H1 (cell line): ENCODE measurements at places on chromosomes 1 and 21.

DNA sequence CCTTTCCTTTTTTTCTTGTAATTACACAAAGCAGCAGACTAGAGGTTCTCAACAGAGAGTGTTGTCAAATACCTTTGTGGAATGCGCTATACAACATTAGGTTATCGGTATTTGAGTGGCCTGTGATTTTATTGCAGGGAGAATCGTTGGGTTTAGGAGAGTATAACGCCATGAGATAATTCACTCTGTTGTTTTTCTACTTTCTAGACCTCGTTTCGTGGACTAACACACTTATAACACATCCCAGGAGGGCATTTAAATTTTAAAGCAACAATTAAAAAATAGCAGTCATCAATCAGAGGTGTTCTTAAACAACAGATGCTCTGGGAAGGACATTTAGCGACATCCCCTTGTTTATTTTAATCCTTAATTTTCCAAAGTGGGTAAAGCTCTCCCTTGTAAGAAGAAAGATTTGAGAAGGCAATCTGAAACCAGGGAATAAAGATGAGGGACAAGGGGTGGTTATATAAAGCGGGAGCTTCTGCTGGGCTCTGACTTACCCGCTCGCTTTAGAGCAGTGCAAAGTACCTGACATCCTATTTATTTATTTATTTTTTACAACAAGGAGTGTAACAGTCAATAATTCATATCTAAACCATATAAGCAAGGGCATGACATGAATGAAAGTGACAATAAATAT lies 4.9 kb downstream of the PBX1 start:
- H3K4me1 ChIP-seq = no peaks in the 10 kb centered on the region
- H3K36me3 ChIP-seq = peaks cover 14% of the 10 kb centered on the region; the same call in 1 of the 2 replicates
- peak overlapping the region; percentile 87 for H3K4me3 ChIP-seq
- H3K27ac ChIP-seq = no peak overlapping the region
- DNase-seq = no peak
- no peaks in the 10 kb centered on the region for H3K27me3 ChIP-seq

DNA sequence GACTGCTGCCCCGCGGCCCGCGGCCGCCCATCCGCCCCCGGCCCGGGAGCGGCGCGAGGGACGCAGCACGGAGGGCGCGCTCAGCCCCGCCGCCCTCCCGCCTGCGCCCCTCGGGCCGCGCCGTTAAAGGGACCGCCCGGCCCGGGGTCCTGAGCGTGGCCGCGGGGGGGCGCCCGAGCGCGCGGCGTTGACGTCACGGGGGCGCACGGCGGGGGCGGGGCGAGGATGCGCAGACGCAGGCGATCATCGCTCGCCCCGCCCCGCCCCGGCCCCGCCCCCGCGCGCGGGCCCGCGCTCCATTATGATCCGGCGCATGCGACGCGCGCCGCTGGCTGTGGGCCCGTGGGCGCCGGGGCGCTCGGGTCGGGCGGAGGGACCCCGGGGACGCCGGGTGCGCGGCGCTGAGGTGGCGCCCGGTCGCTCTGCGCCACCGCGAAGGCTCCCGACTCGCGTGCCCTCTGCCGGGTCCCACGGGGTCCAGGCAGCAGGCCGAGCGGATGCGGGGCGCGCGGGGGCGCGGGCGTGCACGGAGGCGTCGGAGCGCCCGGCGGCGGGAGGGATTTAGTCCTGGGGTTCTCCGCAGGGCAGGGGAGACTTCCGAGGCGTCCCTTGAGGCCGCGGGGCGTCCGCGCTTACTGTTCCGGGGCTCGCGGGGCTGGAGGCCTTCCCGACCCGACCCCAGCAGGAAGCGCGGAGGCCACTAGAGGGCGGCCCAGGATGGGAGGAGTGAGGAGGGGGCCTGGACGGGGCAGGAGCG lies at the start of gene DVL1:
TSS of gene DVL1 (minus strand) at position 163 of the 757 bp plus-strand sequence. CDS start 353 bp downstream, outside the sequence.
- DNase-seq = peak; percentile 85
- peaks cover 37% of the 10 kb centered on the region for H3K4me1 ChIP-seq
- peaks cover 2% of the 10 kb centered on the region; the same call in 1 of the 2 replicates for H3K27me3 ChIP-seq
- H3K36me3 ChIP-seq = no peaks in the 10 kb centered on the region
- H3K4me3 ChIP-seq = peak within 1 kb of the TSS; percentile 75

DNA sequence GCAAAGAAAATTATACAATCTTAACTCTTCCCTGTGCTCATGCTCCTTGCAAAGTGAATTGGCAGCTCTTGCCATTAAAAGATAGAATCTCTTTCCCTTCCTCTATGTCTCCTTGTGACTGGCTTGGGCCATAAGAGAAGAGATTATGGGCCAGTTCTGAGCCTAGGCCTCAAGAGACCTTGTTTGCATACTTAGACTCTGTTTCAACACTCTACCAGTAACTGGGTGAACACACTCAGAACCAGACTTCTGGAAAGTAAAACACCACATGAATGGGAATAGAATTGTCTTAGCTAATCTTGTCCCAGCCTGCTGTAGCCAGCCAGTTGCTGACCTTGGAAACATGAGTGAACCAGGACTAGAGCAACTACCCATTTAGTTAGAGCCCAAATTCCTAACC lies 15.3 kb upstream of the OR6K3 start:
- no peaks in the 10 kb centered on the region for H3K36me3 ChIP-seq
- no peak overlapping the region for H3K27ac ChIP-seq
- no peak for DNase-seq
- H3K4me1 ChIP-seq = no peaks in the 10 kb centered on the region
- H3K27me3 ChIP-seq = no peaks in the 10 kb centered on the region

- peaks cover 19% of the 10 kb centered on the region for H3K4me1 ChIP-seq
- peak overlapping the region; percentile 63 for H3K4me3 ChIP-seq
- 0 out of 2 replicates have a peak, but pooled peaks cover 2% of the 10 kb centered on the region for H3K36me3 ChIP-seq
- H3K27me3 ChIP-seq = no peaks in the 10 kb centered on the region
- peak; percentile 63 for DNase-seq
Measured at GRCh38 chr1:26786437-26787380, 1.0 kb upstream of the PIGV start.

DNA sequence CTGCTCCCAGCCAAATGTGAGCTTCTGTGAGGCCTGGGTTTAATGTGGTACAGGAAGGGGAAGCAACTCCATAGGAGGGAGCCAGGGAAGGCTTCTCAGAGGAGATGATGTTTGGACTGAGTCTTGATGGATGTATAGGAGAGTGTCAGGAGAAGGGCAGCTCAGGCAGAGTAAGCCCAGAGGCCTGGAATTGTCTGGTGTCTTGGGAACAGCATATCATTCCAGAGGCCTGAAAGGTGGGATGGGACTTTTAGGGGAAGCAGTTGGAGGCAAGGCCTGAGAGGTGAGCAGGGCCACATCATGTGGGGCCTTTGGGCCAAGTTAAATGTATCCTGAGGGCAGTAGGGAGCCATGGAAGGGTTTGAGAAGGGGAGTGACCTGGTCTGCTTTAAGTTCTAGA lies 148.6 kb upstream of the WNT4 start:
- peaks cover 5% of the 10 kb centered on the region; the same call in 1 of the 2 replicates for H3K4me1 ChIP-seq
- no peak overlapping the region for H3K4me3 ChIP-seq
- H3K27me3 ChIP-seq = no peaks in the 10 kb centered on the region

GRCh38 chr1:225999912-226000337 lies 782 bp upstream of the SDE2 start:
- H3K27me3 ChIP-seq = no peaks in the 10 kb centered on the region
- peak overlapping the region; percentile 76; the same call in 1 of the 2 replicates for H3K27ac ChIP-seq
- no peaks in the 10 kb centered on the region; the same call in 1 of the 2 replicates for H3K36me3 ChIP-seq
- no peak for DNase-seq

DNA sequence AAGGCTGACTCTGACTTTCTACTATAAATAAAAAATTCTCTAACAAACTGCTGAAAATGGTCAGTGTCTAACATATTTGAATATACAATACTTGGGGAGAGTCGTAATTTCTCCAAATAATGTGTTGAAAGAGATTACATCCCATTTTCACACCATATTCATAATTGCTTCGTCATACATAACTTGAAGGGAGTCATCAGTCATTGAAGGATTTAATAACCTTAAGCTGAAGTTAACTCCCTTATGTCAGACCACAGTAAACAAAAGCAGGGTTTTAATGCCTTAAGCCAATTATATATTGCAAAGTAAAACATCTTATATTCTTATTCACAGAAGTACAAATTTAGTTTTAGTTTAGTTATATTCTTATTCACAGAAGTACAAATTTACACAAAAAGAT lies 129.9 kb downstream of the RERE start:
- no peaks in the 10 kb centered on the region for H3K36me3 ChIP-seq
- no peak overlapping the region for H3K27ac ChIP-seq
- 0 out of 2 replicates have a peak, but pooled peaks cover 5% of the 10 kb centered on the region for H3K4me1 ChIP-seq

- DNase-seq = no peak
- H3K4me1 ChIP-seq = no peaks in the 10 kb centered on the region
- no peak overlapping the region for H3K27ac ChIP-seq
- H3K36me3 ChIP-seq = peaks cover 4% of the 10 kb centered on the region; the same call in 1 of the 2 replicates
- H3K4me3 ChIP-seq = no peak overlapping the region
Measured at GRCh38 chr1:55057270-55057955, 18.1 kb downstream of the PCSK9 start.

DNA sequence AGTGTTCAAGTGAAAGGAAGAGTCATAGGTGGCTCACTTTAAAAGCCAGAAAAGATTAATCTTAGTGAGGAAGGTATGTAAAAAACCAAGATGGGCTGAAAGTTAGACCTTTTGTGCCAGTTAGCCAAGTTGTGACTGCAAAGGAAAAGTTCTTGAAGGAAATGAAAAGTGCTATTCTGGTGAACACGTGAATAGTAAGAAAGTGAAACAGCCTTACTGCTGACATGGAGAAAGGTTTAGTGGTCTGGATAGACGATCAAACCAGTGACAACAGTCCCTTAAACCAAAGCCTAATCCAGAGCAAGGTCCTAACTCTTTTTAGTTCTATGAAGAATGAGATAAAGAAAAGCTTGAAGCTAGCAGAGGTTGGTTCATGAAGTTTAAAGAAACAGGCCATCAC lies 106.4 kb downstream of the CTH start:
- no peak overlapping the region for H3K4me3 ChIP-seq
- no peaks in the 10 kb centered on the region for H3K36me3 ChIP-seq
- no peaks in the 10 kb centered on the region for H3K4me1 ChIP-seq
- H3K27ac ChIP-seq = no peak overlapping the region
